ENCODE measurements at places on chromosomes 3 and 15. TPM values are rescaled to one million over a fixed set of nuclear protein-coding genes. Genes with fewer than 3 reads are reported as not detected.

Gene EIF4E3
- 5.1 TPM for total RNA-seq

Gene CCDC9B
- 9.9 TPM for total RNA-seq

Gene GOLGA8T
- total RNA-seq = not detected

Gene COLQ
- total RNA-seq = under 0.01 TPM

Gene CACNA2D3
- total RNA-seq = 1.0 TPM
